Activated CD8-positive, alpha-beta memory T cell treated with anti-CD3 and anti-CD28 coated beads for 1 hour (primary cell): ENCODE measurements at places on chromosomes 5 and 9.

DNA sequence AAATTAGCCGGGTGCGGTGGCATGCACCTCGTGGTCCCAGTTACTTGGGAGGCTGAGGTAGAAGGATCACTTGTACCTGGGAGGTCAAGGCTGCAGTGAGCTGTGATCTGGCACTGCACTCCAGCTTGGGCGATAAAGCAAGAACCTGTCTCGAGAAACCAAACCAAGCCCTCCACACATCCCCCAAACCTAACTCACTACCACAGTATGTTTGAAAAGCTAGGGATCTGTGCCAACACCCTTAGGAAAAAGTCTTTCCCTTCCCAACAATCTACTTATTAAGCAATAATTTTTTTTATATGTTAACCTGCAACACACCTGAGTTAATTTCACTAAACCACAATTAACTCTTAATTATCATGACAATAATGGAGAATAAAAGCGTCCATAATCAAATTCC is 2.2 kb downstream of the UBTD2 start:
- no peak for DNase-seq

DNA sequence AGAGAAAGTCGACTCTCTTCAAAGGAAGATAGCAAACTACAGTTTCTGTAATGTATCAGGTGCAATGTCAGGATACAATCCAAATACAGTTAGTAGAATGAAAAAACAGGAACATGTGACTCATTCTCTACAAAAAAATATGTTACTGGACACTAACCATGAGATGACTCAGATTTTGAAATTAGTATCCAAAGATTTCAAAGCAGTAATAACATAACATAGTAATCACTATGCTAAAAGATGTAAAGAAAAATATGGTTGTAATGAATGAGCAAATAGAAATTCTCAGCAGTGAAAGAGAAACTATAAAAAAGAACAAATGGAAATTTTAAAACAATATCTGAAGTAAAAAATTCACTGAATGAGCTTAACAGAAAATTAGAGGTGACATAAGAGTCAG is 42.3 kb downstream of the SHOC1 start:
- no peak for DNase-seq

DNA sequence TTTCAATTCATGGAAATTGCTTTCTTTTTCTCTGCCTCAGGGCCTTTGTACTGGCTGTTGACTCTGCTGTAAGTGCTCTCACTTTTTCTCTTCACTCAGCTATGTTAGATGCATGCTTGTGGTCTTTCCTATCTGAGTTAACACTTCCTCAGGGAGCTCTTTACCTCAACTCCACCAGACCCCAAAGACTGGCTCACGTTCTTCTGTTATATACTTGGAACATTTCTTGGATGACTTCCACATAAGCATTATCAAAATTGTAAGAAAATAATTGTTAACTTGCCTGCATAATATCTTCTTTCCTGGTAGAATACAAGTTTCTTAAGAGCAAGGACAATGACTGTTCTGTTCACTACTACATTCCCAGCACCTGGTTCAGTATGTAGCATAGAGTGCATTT is 455.9 kb downstream of the EBF1 start:
- no peak for DNase-seq

GRCh38 chr9:124198948-124199347 is 58.8 kb upstream of the NEK6 start:
- no peak for DNase-seq

- no peak for DNase-seq
Observed at GRCh38 chr5:30099634-30100033, 1093.9 kb upstream of the CDH6 start.

- no peak for DNase-seq
Observed at GRCh38 chr9:80041821-80042220, 470.1 kb downstream of the TLE4 start.

DNA sequence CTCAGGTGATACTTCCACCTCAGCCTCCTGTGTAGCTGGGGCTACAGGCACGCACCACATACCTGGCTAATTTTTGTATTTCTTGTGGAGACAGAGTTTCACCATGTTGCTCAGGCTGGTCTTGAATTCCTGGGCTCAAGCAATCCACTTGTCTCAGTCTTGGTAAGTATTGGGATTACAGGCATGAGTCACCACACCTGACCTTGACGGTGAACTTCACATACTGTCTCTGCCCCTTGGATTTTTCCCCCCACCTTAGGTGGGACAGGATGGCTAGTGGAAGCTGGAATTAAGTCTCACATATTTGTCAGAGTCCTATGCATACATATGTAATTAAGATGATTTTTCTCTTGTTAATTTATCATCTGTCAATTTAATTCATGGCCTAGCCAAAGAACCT is 20.9 kb upstream of the RFK start:
- DNase-seq: no peak

DNA sequence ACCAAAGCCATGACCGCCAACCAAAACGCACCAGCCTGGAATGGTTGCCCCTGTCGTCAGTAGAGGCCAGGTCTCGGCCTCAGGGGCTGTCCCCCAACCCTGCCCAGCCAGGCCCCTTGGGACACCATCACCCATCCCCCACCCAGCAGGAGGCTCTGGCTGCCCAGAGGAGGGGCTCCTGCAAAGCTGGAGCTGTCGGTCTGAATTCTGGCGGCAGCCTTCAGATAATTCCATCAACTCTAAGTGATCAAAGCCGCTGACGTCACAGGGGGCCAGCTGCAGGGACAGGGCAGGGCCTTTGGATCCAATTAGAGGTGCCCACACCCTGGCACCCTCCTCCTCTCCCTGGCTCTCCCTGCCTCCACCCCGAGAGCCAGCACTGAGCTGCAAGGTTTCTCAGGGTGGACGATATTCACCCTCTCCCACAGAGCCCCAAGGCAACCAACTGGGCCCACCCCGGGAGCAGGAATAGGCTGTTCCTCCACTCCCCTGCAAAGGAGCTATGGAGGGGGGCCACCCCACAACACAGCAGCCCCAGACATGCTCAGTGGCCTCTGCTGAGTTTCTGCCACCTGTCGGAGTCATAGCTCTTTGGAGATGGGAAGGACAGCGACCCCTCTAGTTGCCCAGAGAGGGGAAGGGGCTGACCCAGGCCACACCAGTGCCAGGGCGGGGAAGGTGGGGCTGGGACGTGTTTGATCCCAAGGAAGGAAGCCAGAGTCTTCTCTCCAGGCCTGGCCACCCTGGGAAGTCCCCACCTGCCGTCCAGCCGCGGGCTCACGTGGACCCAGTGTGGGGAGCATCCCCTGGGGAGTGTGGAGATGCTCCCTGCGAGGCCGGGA is 78.4 kb downstream of the NTNG2 start:
- DNase-seq: no peak

GRCh38 chr5:54357408-54358058 is 47.2 kb upstream of the ARL15 start:
- DNase-seq: no peak
